Right lung (tissue), 10 donors: ENCODE measurements at places on chromosomes 6 and 20. TPM values are rescaled to one million over a fixed set of nuclear protein-coding genes. Genes with fewer than 3 reads are reported as not detected.
A peak's percentile ranks its signal among the peaks of the same experiment; 100 is the strongest.

DNA sequence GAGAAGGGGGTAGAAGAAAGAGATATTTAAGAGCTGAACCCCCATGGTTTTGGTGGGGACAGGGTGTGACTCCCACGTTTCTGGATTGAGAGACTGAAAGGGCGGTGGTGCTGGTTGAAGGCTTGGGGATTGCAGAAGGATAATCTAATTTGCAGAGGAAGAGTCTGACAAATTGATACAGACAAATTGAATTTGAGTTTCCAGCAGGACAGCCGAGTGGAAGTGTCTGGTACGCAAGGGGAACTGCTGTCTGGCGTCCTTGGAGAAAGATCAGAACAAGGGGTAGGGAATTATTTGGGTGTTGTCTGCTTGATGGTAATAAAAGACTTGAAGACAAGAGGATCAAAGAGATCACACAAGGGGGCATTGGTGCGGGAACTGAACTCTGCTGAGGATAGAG is 40.5 kb upstream of the MDGA1 start:
- no peak for DNase-seq

GRCh38 chr20:46631874-46632446 is 19.3 kb downstream of the SLC13A3 start:
- DNase-seq: no peak

- DNase-seq: no peak
Observed at GRCh38 chr6:36853325-36853724, 14.1 kb upstream of the CPNE5 start.

DNA sequence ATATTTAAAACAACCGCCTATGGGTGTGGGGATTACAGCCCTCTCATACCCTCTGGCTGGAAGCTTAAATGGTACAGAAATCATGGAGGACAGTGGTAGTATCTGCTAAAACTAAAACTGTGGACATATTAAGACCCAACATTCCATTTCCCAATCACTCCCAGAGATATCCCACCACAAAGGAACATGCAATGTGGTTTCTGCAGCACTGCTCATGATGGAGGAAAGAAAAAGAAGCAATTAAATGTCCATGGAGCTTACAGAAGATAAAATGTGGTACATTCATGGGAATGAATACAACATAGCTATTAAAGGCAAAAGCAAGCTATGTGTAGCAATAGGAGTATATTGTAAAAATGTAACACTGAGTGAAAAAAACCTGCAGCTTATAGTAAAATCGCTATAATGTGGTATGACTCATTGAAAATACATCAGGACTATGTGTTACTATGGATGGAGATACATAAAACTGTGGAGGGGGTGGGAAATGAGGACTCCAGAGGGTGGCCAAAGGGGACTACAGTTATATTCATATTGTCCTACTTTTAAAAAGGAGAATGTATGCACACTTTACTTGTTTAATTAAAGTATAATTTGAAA is 22.9 kb upstream of the NNAT start:
- DNase-seq: no peak

DNA sequence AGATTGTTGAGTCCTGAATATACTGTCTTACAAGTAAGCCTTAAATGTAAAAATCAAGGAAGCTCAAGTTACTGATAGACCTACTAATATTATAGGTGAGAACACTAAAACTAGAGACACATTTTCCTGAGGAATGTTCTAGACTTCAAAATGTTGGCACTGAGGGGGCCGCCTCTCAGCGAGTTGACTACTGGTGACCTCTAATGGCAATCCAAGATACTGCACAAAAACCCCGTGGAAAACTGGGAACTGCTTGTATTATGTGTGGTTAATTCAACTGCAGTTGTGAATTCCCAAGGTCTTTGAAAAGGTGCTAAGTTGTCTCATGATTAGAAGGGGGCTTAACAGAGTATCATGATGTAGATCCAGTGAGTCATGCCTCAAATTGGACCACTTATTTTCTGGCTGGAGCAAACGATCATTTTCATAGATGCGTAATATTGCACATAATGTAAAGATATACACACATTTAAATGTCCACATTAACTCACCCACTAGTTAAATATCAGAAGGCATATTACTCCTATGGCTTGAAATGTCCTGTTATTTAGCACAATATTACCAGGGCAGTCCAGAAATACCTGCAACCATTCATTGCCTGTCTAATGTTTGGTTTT is 336.2 kb downstream of the FOXA2 start:
- DNase-seq: peak; percentile 2

- DNase-seq: no peak
Observed at GRCh38 chr6:52691718-52692117, 20.8 kb downstream of the TMEM14A start.

- DNase-seq: no peak
Observed at GRCh38 chr6:95279616-95280015, 297.7 kb upstream of the MANEA start.

DNA sequence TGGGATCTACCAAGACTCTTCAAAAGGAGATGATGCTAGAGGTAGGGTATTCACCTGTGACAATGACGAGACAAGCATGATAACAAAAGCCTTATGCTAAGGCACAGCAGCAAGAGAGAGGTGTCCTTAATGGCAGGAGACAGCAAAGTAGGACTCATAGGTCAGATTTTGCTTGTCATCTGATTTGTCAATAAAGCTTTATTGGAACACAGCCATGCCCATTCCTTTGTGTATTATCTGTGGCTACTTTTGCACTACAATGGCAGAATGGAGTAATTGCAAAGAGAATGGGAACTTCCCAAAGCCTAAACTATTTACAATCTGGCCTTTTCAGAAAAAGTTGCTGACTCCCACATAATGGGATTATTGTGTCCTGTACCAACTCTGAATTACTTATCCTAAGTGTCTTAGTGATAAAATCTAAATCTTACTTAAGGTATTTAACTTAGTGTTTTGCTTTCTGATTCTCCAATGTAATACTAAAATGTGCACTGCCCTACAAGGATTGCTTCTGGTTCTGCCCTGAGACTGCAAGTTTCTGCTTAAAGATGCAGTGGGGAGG is 221.6 kb downstream of the CDC5L start:
- no peak for DNase-seq

GRCh38 chr6:96075826-96076225 is 60.1 kb downstream of the FUT9 start:
- DNase-seq: no peak

Gene SEMG1
- polyA plus RNA-seq: not detected

Gene WFDC12
- polyA plus RNA-seq: not detected

Gene RING1
- 46.9 TPM for polyA plus RNA-seq

Gene DSE
- 51.3 TPM for polyA plus RNA-seq

Gene SLC13A3
- polyA plus RNA-seq: 7.0 TPM

Gene RNF39
- polyA plus RNA-seq: 1.3 TPM
